RWPE2 (cell line): ENCODE measurements at places on chromosomes 2 and 18.

GRCh38 chr2:176149481-176149938 lies 1.8 kb upstream of the HOXD4 start:
- peak; percentile 26 for DNase-seq

- DNase-seq, result no peak
These were observed 138.0 kb downstream of the SOCS6 start for GRCh38 chr18:70426818-70427217.

DNA sequence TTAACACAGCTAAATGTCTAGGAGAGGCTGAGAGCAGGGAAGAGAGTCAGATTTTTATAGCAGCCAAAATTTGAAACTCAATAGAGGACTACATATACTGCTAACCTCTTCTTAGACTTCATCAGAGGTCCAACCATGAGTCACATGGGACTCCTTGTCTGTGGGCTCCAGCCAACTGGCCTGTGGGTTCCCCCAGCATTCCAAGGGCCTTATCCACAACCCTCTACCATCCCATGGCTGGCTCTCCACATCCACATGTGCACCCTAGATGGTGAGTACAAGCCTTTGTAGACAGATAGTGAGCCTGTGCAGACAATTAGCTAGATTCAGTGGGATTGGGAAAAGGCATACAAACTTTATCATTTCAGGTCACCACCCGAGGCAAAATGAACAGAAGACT lies 901.9 kb upstream of the ZEB2 start:
- DNase-seq, result no peak

GRCh38 chr2:23901966-23902846 lies 24.7 kb downstream of the ATAD2B start:
- DNase-seq, result no peak

GRCh38 chr2:2570871-2571270 lies 239.8 kb upstream of the MYT1L start:
- DNase-seq, result no peak

GRCh38 chr2:98404556-98405250 lies 40.0 kb upstream of the INPP4A start:
- no peak for DNase-seq

- no peak for DNase-seq
These were observed 199.7 kb downstream of the ADCYAP1 start for GRCh38 chr18:1104181-1104881.

DNA sequence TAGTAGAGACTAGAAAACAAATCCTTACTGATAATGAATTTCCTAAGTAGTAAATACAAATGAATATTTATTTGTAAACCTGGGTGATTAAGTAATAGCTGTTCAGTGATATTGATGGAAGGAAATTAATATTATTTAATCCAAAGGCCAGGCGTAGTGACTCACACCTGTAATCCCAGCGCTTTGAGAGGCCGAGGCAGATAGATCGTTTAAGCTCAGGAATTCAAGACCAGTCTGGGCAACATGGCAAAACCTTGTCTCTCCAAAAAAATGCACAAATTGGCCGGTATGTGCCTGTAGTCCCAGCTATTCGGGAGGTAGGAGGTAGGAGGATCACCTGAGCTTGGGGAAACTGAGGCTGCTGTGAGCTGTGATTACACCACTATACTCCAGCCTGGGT lies 228.2 kb downstream of the NEDD4L start:
- DNase-seq, result no peak

- DNase-seq, result no peak
These were observed 108.3 kb downstream of the MTCL1 start for GRCh38 chr18:8813611-8814010.

- DNase-seq, result no peak
These were observed 111.9 kb downstream of the HAUS1 start for GRCh38 chr18:46215902-46216723.

GRCh38 chr2:136006658-136007057 lies 21.2 kb upstream of the DARS1 start:
- no peak for DNase-seq
